ENCODE measurements at places on chromosomes 7 and 10.

DNA sequence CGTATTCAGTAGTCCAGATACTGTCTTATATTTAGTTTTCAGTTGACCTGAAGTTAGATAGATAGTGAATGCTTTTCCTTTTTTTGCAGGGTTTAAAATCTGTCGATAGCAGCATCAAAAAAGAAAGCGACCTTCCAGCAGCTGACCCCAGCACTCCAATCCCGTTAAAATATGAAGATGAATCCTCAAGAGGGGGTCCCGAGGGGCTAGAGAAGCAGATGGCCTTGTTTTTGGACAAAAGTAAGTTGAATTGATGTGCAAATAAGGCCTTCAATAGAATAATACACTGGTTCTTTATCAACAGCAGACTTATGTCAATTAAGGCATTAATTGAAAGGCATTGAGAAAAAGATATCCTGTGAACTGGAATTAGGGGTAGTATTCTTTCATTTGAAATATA, 18.7 kb downstream of the EDRF1 start:
- DNase-seq = no peak

DNA sequence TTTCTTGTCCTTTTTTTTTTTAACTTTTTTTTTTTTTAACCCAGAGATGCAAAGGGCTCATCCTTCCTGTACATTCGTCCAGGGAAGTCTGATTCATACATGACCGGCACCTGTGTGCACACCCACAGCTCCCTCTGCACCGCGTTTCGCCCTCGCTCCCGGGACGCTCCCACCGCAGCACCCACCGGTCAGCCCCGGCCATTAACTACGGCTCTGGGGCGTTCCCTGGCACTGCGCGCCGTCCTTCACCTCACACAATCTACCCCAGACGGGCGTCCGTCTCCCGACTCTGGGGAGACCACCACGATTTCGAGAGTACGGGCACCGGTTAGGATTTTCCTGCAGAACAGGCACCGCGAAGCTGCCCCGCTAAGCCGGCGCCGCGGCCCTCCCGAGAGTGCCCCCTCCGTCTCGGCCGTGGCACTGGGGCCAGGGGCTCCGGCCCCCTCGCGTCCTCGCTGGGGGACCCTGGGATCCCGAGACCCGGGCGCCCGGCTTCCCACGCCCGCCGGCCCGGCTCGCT, 452 bp downstream of the ATE1 start:
- no peak for DNase-seq

GRCh38 chr10:93383562-93383981, 98.6 kb downstream of the MYOF start:
- DNase-seq = no peak

DNA sequence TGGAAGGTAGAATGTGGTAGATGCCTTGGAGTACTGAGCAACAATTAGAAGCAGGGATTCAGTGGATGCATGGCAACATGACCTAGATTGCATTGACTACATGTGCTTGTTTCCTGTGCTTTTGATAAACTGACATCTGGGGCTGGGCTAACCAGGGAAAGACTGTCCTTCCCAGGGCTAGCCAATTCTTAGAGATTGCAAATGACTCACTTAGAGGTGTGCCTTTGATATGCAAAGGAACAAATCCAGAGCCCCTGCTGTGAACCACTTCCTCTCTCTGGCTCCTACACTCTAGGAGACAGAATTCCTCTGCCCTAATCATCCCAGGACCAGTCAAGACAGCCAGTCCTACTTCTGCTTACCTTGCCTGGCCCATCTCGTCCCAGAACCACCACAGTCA, 651.5 kb downstream of the LRMDA start:
- no peak for DNase-seq

DNA sequence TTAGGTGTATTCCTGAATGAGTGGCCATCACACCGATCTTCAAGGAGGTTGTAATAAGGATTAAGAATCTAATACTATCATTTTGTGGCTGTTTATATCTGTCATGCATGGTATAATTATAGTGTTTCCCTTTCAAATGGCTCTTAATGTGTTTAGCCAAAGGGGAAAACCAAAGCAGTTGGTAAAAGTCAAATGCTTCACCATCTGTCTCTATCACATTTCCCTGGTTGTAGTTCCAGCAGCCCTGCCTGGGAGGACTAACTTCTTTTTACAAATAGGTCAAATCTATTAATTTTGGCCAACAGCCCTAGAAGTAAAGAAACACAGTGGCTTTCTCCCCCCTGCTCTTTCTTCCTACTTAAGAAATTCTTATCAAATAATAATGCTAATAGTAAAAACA, 56.7 kb downstream of the ZNF365 start:
- no peak for DNase-seq

DNA sequence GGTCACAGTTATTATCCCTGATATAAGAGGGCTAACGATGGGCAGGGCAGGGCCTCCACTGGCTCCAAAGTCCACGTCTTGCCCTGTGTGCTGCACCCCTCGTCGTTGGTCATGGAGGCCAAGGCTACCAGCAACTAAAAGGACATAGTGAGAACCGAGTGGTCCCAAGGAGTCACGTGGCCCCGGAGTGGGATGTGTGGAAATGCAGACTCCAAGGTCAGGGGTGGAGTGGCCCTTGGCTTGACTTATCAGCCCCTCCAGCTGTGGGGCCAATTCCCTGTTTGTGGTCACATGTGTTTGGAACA, 30.7 kb downstream of the BTBD16 start:
- no peak for DNase-seq

- no peak for DNase-seq
These were observed 2.4 kb downstream of the PMPCB start for GRCh38 chr7:103299660-103300059.

DNA sequence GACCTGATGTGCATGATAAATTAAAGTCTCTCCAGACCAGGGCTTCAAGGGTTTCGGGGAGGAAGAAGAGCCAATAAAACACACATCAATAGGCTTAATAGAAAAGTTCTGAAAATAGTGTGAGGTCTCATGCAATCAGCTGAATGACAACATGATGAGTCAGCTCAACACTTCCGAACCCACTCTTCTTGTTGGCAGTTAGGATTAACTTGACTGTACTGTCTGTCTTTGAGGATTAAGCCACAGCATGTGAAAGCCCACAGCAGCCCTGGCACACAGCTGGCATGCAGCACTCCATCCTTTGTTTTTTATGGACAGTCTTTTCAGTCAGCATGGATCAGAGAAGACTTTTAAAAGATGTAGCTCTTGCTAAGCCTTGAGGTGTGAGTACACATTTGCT, 526.9 kb upstream of the VSTM2A start:
- no peak for DNase-seq

GRCh38 chr10:43966571-43966965, 317.9 kb upstream of the ZNF32 start:
- no peak for DNase-seq

- DNase-seq = no peak
These were observed 5.6 kb downstream of the NUB1 start for GRCh38 chr7:151347200-151347599.

GRCh38 chr7:155510975-155511701, 35.2 kb downstream of the CNPY1 start:
- no peak for DNase-seq

GRCh38 chr7:32036557-32036956, 33.6 kb downstream of the PDE1C start:
- no peak for DNase-seq

DNA sequence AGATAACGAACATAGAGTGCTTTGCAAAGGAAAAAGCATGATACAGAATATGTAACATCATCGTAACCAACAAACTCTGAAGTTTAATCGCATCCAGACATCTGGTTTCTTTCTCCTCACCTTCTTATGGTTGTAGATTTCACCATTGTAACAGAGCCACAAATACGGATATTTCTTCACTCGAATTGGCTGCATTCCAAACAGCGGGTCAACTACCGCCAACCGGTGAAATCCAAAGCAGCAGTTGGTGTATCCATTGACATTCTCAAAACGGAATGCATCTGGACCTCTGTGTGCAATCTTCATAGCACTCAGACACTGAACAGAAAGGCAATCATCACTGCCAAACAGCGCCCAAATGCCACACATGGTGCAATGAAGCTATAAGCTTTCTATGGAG, 3.4 kb downstream of the ASNS start:
- no peak for DNase-seq

DNA sequence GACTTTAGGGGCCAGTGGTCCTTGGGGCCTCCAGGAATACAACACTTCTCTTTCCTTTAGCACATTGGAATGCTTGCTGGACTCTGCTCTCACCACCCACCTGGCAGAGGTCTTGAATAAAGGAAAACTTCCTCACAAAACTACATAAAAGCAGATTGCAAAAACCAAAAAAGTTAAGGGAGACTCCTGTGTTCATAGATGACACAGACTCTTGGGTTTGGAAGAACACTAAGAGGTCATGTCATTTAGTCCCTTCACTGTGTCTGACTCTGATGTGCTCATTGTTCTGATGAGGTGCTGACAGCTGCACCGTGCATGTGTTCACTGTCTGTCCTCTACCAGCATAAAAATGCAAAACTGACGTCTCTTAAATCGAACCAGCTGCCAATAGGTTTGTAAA, 11.4 kb downstream of the BLNK start:
- DNase-seq = no peak

GRCh38 chr7:16417906-16418305, 3.4 kb downstream of the CRPPA start:
- no peak for DNase-seq

DNA sequence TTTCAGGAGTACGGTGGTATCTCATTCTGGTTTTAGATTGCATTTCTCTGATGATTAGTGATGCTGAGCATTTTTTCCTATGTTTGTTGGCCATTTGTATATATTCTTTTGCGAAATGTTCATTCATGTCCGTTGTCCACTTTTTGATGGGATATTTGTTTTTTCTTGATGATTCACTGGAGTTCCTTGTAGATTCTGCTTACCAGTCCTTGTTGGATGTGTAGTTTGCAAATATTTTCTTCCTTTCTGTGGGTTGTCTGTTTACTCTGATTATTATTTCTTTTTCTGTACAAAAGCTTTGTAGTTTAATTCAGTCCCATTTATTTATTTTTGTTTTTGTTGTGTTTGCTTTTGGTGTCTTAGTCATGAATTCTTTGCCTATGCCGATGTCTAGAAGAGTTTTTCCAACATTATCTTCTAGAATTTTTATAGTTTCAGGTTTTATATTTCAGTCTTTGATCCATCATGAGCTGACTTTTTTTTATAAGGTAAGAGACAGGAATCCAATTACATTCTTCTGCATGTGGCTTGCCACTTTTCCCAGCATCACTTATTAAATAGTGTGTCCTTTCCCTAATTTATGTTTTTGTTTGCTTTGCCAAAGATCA, 320.5 kb downstream of the MAGI2 start:
- DNase-seq = no peak

DNA sequence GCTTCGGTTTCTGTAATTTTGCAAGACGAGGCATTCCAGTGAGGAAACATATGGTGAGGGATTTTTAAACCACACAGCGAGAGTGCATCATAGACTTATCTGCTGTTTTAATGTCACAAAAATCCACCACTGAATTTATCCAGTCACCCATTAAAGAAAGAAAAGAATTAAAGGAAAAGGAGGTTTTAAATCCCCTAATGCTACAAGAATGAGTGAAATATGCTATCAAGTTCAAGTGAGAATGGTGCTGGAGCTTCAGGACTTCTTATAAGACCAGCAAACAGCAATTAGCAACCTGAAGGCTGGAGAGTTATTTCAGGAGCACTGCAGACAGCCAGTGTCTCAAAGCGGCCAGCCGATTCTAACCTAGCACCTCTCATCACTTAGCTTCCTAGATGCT, 439.1 kb upstream of the MGMT start:
- no peak for DNase-seq

GRCh38 chr10:24887855-24888231, 64.6 kb downstream of the PRTFDC1 start:
- no peak for DNase-seq

DNA sequence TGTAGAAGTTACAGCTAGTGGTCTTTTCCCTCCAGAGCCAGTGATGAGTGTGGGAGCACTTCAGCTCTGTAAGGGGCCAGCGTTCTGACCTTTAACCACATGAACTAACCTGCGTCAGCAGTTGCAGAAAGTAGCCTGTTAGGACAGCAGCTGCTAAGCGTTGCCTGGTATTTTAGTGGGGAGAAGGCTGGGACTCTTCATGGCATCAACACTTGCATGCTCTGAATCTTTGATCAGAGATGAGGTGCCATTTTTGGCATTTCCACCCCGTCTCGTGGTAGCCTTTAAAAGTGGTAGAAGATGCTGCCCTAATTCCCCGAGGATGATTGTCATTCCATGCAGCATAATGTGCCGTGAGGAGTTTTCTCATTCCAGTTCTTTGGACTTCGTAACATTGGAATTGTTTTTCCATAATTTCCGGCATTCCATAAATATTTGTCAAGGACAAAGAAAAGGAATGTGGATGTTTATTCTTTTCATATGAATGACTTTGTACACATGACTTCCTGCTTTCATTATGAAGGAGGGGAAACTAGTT, 92.2 kb downstream of the AVL9 start:
- DNase-seq = no peak

GRCh38 chr7:132072873-132073272, 503.4 kb downstream of the PLXNA4 start:
- DNase-seq = no peak

DNA sequence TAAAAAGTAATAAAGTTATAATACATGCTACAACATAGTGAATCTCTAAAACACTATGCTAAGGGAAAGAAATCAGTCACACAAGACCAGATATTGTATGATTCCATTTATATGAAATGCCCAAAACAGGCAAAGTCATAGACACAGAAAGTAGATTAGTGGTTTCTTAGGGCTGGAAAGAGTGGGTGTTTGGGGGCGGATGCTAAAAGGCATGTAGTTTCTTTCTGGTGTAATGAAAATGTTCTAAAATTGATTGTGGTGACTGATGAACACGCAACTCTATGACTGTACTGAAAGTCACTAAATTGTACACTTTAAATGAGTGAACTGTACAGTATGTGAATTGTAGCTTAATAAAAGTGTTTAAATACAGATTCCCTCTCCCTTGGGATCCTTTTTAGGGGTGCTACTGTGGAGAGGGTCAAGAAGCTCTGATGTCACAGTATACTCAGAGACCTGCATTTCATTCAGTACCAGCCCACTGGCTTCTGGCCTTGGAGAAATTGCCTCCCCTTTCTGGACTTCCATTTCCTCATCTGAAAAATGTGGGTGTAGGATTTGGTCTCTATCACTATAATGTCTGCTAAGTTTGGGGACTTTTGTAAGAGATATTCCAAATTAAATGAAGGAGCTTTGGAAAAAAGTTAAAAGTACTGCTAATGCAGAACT, 46.4 kb downstream of the AOAH start:
- DNase-seq = no peak

- DNase-seq = no peak
These were observed 107.1 kb downstream of the PFKFB3 start for GRCh38 chr10:6309816-6310215.

DNA sequence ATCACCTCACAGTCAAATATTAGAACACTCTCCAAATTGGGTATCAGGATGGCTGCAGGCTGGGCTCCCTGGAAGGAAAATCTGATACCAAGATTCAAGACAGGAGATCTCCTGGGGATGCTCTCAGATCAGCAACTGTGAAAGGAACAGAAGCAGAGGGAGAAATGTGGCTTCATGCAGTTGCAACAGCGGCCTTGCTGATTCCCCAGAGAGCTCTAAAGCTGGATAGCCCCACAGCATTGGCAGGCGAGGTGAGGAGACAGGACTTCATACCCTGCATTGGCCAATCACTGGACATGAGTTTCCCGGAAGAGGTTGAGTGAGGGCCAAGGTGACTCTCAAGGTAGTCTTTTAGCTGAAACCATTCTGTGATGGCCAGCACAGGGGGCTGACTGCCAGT, 190.6 kb downstream of the PTPN20 start:
- no peak for DNase-seq

- no peak for DNase-seq
These were observed 34.0 kb downstream of the DLD start for GRCh38 chr7:107924841-107925504.

- no peak for DNase-seq
These were observed 665.3 kb upstream of the IGFBP3 start for GRCh38 chr7:46586406-46586805.

GRCh38 chr10:50850578-50851230, 34.7 kb downstream of the A1CF start:
- no peak for DNase-seq
